ENCODE measurements at places on chromosomes 2 and 18.

- DNase-seq: no peak
Observed at GRCh38 chr2:74583504-74583903, 29.0 kb downstream of the DOK1 start.

- DNase-seq: no peak
Observed at GRCh38 chr2:150669492-150669891, 182.0 kb upstream of the RND3 start.

GRCh38 chr2:197838579-197838978 is 34.2 kb downstream of the PLCL1 start:
- no peak for DNase-seq

- no peak for DNase-seq
Observed at GRCh38 chr2:128605931-128606330, 287.3 kb upstream of the HS6ST1 start.

GRCh38 chr2:104929663-104930062 is 75.7 kb downstream of the POU3F3 start:
- DNase-seq: no peak

DNA sequence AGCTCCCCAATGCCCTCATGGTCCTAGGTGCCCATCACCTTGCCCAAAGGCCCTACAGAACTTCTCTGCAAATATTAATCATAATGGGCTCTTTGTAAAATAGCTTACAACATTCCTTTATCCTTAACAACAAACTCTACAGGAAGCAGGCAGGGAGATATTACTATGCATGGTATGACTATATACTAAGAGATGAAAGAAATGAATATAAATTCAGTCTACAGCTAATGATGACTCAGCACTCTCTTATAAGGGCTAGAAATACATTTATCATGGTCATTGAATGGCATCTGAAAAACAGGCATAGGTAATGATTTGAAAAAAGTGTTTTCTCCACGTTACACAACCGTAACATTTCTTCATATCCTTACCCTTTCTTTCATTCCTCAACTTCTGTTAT is 254.8 kb upstream of the DSEL start:
- DNase-seq: no peak
